ENCODE measurements at places on chromosomes 7 and 10.

DNA sequence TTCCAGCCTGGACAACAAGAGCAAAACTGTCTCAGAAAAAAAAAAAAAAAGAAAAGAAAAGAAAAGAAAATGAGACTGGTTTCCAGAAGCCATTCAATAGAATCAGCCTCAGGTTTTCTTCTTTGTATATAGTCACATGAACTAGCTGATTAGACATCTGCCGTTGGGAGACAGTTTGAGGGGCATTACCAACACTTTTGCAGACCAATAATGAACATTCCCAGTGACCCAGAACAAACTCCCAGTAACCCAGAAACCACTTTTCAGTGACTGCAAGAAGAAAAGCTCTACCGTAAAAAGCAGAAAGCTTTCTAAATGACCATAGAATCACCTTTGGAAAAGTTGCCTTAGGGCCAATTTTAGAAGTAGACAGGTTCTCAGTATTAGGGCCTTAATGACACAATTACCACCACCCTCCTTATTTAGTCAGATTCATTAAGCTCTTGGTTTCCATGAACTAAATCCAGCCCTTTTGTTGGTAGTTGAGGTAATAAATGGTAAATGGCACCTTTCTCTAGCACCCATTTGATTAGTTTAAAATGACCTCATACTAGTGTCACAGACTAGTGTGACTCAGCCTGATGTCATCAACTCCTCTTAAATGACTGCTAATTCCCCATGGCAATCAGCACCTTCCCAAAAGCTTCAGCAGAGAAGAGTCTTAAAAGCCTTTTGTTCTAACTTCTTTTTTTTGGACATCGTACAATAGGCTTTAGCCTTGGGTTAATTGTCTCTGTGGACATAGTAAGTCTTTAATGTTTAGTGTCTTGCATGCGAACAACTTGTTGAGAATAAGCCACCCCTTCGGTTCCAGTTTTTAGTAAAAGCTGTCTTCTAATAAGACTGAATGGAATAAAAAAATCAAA is 33.6 kb upstream of the XRCC2 start:
- no peak for DNase-seq

- no peak for DNase-seq
These were observed 891.9 kb downstream of the CNTNAP2 start for GRCh38 chr7:147008530-147008929.

DNA sequence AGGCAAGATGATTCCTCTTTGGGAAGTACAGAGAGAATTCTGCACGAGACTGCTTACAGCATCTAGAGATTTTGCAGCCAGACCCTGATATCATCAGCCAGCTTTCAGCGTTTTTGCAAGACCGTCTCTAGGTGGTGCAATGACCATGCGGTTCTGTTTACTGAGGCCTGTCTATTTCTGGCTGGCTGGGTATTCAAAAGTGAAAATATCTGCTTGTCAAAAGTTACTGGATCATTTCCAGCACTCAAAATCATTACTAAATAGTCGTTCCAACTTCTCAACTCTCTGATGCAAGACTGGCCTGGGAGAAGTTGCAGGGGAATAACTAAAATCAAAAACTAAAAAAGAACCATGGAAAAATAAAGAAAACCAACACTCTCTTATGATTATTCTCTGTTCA is 240.1 kb downstream of the ELMO1 start:
- DNase-seq = no peak

DNA sequence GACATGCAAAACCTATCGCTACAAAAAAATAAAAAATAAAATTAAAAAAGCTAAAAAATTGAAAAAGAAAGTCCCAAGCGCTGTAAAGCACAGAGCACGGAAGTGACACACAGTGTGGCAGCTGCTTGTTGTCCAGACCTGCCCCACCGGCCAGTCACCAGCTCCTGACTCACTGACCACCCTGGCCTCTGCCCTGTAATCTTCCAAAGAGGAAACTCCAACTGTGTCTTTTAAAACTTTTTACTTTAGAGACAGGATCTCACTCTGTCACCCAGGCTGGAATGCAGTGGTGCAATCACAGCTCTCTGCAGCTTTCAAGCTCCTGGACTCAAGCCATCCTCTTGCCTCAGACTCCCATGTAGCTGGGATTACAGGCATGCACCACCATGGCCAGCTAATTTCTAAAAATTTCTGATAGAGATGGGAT is 23.6 kb downstream of the GNA12 start:
- DNase-seq = no peak

DNA sequence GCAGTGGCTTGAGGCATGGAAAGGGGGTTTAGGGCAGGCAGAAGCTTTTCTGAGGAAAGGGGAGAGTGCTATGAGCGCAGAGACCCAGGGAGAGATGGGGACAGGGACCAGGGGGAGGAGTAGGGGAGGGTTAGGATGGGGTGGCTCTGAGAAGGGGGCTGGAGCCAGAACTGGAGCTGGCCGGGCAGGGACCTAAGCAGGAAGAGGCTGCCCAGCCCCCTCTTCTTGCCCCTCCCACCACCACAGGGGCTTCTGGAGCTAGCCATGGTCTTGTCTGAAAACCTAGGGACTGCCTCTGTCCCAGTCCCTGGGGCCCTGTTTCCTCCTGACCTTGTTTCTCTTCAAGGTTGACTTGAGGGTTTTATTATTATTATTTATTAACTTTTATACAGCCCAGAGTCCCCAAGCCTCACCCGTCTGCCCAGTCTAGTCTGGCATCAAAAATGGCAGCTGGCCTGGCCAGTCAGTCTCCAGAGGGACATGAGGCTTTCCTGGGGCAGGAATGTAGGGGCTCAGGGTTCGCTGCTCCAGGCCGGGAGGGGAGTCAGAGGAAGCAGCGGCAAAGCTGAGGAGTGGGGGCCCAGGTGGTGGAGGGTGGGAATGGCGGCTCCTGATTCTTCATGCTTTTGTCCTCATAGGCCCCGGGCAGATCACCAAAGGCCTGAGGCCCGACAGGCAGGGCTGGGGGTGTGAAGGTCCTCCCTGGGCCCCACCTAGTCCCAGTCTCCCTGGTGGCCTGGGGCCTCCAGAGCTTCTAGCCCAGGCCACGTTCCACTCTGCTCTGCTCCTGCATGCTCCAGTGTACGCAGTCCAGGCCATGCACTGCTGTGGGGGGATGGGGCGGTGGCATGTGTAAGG is 5.7 kb downstream of the TRIM8 start:
- DNase-seq = no peak

- no peak for DNase-seq
These were observed 22.4 kb downstream of the UBTD1 start for GRCh38 chr10:97520978-97521761.

- no peak for DNase-seq
These were observed 11.5 kb upstream of the STN1 start for GRCh38 chr10:103929381-103929921.

GRCh38 chr10:77381750-77382149 is 255.9 kb downstream of the KCNMA1 start:
- no peak for DNase-seq

- DNase-seq = no peak
These were observed 999 bp downstream of the ITIH5 start for GRCh38 chr10:7665767-7666166.

GRCh38 chr10:55782181-55782580 is 578.9 kb downstream of the ZWINT start:
- DNase-seq = no peak

DNA sequence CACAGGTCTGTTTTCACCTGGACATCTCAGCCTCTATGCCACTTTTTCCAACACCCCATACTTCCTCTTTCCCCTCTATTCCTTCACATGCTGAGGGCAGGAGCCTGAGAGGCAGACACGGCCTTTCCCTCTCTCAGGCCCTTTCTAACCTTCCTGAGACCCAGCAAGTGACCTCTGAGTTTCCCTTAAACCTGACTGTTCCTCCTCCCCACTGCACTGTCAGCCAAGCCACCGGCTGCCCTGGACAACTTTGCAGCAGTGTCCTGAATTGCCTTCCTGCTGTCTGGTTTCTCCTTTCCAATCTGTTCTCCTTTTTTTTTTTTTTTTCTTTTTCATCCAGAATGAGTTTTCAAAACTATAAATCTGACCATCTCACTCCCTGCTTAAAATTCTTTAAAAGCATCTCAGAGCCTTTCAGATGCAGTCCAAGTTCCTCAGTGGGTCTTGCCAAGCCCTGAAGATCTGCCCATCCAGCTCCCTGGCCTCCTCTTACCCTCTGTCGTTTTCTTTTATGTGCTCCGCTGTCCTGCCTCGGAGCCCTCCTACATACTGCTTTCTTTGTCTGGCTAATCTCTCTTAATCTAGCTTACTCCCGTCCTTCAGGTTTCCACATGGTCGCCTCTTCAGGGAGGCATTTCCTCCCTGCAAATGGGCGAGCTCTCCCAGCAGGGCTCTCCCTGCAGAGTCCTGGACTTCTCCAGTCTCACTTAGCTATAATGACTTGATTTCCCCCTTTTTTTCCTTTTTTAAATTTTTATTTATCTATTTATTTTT is 30.5 kb downstream of the SLC13A4 start:
- DNase-seq = no peak

DNA sequence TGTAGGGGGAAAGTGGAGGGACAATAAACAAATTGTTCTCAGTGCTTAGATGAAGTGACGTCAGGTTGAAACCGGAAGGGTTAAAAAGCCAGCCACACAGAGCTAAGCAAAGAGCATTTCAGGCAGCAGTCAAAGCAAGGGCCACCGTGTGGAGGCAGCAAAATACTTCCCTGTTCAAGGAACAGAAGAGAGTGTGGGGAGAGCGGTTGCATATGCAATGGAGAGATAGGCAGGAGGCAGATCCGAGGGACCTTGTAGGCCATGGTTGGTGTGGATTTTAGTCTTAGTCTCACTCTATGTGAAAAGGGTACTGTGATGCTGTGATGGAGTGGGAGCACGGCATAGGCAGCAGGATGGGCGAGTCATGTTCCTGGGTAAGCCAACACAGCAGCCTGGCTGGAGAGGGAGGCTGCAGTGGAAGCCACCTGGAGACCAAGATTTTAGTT is 3.8 kb upstream of the STN1 start:
- no peak for DNase-seq

DNA sequence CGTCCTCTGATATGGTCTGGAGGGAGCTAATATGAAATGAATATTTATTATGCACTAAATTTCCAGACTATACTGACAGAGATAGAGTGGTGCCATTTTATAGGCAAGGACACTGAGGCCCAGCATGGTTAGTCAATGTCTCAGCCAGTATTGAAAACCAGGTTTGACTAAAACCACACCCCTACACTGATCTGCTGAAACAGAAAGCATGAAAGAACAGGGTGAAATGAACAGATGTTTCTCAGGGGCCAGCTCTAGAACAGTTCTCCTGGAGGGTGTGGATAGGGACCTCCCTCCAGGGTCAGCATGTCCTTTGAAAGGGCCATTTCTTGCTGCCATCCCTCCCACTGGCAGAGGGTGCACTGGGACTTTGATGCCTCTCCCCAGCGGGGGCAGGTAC is 700.5 kb downstream of the GRID1 start:
- DNase-seq = no peak

DNA sequence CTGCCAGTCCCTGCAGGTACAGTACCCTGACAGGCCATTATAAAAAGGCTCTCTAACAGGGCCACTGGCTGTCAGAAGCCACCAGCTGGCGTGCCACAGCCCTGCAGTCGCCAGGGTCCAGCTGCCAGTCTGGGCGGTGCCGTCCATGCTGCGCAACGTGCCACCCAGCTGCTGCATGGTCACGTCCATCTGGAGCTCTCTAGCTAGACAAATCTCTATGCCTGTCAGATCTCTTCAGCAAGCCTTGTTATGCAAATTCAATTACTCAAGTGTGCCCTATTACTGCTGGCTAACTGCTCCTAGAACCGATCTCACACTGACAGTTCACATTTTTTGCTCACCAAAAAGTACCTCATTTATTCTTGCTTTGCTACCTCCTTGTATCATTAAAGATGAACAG is 75.9 kb downstream of the HIBADH start:
- no peak for DNase-seq

GRCh38 chr10:82801289-82801688 is 926.3 kb downstream of the NRG3 start:
- no peak for DNase-seq

- DNase-seq = no peak
These were observed 46.1 kb upstream of the NFE2L3 start for GRCh38 chr7:26105931-26106330.

- DNase-seq = no peak
These were observed 276.9 kb downstream of the ZMYND11 start for GRCh38 chr10:412109-412508.

- DNase-seq = no peak
These were observed 27.0 kb downstream of the CPED1 start for GRCh38 chr7:121015560-121015959.

DNA sequence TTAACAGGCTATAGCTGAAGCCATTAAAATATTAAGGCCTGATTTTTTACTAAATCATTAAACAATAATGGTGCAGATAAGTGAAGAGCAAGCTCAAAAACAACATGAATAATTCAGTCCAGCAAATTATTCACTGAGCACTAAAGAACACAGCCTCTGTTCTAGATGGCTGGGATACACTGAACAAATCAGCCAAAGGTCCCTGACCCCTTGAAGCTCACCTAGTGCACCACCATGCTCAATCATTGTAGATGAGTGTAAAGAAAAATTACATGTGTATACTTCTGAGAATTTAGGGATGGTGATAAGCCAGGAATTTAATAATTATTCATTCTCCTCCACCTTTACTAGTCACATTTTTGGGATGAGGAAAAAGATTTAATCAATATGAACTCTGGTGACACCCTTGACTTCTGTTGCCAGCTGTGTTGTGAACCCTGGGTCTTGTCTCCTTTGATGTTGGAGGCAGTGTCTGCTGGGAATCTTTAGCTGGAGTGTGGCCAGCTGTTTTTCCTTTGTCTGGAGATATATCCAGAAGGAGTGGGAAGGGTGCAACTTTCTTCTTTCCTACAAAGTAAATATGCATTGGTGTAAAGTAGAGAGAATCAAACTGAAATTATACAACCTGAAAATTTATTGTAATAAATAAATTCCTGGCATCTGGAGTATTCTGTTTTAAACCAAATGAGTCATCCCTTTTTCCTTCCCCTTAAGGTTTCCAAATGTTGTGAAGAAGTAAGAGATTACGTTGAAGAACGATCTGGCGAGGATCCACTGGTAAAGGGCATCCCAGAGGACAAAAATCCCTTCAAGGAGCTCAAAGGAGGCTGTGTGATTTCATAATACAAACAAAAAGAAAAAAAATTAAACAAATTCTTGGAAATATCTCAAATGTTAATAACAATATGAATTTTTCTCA is 4.0 kb downstream of the GNGT1 start:
- no peak for DNase-seq

DNA sequence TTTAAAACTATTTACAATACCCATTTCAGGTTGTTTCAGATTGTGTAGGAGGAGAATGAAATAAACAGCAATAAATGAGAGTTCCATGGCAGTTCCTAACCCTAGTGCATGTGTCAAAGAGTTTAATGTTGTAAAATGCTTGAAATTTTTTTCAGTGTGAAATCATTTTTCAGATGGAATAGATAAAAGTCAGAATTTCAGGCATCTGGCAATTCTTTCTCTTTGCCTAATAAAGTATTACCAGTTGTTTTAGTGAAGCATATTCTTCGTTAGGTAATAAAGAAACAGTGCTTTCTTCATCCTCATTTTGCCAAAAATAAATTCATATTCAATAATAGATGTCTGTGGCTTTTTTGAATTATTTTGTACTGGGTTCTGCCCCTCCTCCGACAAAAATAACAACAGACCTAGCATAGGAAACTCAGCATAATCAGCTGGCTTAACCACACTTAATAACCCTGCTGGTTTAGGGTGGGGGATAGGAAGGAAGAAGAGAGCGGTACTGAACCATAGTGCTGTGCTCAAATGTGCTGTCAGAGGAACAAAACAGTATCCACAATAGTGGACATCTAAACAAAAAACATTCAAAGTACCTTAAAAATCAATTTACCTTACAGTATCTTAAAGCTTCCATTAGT is 39.1 kb downstream of the MINDY3 start:
- DNase-seq = no peak

GRCh38 chr7:22662036-22662435 is 65.0 kb upstream of the IL6 start:
- DNase-seq = no peak

- DNase-seq = no peak
These were observed 189.6 kb downstream of the GRID1 start for GRCh38 chr10:86176850-86177536.
